Fibroblast of skin of right quadriceps (primary cell): ENCODE measurements at places on chromosomes 4 and X.

DNA sequence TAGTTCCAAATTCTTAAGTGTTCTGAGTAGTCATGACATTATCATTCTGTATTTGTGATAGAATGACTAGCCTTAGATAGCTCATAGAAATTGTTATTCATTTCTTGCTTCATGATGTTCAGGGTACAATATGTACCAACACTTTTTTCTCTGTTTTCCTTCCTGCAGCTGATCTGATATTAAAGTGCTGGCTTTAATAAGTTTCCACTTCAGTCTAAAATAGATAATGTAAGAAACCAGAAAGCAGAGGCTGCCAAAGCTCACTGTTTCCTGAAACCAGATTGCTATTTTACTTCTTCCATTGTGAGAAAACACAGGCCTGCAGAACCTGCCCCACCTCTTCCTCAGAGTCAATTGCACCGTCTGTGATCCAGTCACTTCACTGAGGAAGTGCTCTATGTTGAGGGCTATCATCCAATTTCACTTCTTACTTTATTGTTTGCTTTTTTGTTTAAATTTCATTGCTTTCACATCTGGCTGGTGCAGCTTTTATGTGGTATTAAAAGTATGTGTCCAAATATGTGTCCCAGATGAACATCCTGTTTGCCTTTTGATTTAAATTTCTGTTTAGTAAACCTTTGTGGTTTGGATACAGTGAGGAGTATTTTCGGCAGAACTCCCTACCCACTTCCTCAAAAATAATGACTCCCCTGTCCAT, 652.1 kb downstream of the ANKRD50 start:
- peak; percentile 27 for DNase-seq

DNA sequence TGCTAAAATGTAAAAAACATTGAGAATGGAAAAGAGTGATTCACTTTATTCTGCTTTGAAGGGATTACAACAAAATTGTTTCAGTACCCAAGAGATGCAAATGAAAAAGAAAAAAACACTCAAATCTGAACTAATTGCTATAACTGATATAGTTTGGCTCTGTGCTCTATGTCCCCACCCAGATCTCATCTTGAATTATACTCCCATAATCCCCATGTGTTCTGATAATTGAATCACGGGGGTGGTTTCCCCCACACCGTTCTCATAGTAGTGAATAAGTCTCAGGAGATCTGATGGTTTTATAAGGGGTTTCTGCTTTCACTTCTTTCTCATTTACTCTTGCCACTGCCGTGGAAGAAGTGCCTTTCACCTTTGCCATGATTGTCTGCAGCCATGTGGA, 213.6 kb upstream of the GALNTL6 start:
- DNase-seq = no peak

DNA sequence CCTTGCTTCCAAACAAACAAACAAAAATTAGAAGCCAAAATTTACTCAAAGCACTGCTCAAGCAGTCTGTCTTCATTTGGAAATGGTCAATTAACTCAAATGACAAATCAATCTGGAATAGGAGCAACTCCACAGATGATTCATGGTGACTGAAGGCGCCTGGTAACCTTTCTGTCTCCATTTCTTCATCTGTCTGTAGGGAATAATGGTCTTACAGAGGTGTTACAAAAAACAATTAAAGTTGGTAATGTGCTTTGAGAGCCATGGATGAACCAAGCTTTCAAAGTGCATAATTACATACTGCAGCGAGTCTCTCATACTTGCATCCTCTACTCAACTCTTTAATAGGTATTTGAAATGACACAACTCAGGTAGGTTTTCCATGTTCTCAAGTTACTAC, 38.3 kb upstream of the STAG2 start:
- DNase-seq = no peak

GRCh38 chr4:184265546-184266351, 48.1 kb upstream of the ENPP6 start:
- peak; percentile 34 for DNase-seq

DNA sequence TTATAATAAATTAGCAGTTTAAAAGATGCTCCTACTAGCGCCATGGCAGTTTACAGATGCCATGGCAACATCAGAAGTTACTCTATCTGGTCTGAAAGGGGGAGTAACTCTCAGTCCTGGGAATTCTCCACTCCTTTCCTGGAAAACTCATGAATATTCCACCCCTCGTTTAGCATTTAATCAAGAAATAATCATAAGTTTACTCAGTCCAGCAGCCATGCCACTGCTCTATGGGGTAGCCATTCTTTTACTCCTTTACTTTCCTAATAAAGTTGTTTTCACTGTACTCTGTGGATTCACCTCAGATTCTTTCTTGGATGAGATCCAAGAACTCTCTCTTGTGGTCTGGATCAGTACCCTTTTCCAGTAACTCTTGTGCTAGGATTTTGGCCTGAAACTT, 52.3 kb downstream of the GUCY1B1 start:
- DNase-seq = peak; percentile 13

DNA sequence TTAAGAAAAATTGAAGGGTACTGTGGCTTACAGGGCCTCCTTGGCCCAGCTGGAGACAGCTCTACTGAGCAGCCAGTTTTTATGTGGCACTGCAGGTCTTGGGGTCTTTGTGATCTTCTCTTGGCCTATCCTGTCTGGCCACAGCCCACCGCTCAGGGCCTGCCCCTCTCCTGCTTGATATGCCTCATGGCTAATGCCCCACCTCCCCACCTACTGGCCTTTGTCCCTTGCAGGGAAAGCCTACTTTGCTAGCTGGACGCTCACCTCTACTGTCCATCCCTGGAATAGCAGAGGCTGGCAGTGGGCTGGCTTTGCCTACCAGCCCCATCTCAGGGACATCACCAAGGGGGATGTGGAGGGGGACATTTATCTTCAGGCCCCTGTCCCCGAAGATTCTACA, 134.1 kb downstream of the PJA1 start:
- DNase-seq = no peak

DNA sequence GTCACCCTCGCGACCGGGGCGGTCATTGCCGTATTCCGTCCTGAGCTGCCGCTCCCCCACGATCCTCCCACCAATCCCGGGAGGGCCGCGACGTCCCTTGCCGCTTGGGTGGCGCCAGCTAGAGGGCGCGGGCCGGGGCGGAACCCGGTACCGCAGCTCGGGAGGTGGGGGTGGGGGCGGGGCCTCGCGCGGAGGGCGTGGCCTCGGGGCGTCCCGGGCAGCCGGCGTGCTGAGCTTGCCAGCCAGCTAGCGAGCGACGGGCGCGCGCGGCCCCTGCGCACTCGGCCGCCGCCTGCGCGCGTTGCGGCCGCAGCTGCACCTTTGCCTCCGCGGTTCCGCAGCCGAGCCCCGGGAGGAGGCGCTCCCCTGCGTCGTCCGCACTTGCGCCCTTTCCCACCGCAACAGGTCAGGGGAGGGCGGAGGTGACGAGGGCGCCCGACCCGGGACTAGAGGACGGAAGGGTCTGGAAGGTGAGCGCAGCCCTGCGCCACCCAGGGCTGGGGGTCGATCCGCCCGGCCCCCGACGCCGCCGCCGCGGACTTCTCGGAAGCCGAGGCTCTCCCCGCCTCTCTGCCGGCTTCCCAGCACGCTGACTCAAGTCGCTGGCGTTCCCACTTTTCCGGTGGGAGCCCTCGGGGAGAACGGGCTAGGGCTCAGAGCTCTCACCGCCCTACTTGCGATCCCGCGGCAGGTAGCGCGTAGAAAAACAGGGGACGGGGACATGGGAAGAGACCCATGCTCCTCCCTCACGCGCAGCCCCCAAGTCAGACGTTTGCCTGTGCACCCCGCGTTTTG, at the start of gene AFF1:
Gene AFF1, plus strand, starts transcription at position 241 of the 795 bp plus-strand sequence. CDS start 13,523 bp downstream, outside the sequence.
- peak; percentile 91 for DNase-seq

- peak; percentile 5 for DNase-seq
Measured at GRCh38 chr4:109359040-109359646, 56.7 kb upstream of the COL25A1 start.

DNA sequence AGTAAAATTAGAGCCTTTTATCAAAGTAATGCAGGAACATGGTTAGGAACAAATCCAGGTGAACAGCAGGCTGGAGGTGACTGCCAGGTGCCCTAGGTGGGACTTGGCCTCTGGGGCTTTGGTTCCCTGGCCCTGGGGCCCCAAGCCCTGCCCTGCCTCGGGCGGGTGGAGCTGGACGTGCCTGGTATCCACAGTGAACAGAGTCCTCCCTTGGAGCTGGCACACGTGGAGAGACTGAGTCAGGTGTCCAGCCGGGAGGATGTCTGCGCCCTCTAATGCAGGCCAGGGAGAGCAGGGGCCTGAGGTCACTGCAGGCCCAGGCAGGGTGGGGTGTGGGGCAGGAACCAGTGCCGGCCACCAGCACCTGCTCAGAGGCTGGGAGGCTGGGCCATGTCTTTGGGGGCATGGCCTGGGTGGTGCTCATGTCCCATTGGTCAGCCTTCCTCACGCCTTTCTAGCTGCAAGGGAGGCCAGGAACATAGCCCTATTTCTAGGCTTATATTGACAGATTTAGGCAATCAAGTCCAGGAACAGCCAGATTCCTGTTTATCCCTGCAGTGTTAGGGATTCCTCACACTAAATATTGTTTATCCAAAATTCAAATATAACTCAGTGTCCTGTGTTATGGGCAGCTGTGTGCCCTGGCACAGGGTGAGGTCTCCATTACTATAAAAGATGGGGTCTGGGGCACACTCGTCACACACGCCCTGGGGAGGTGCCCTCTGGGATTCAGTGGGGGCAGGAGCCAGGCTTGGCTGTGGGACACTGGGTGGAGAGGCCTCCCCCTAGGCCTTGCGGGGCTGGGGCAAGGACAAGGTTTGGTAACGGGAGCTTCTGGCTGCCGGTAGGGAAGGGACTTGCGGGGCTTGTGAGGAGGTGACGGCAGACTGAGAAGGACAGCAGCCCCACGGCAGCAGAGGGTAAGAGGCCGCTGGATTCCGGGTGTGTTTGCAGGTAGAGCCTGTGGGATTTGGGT, 14.3 kb upstream of the NAT8L start:
- no peak for DNase-seq

GRCh38 chrX:29107231-29107630, 520.0 kb downstream of the IL1RAPL1 start:
- DNase-seq = no peak

GRCh38 chr4:142248946-142249345, 597.2 kb downstream of the INPP4B start:
- peak; percentile 74 for DNase-seq

DNA sequence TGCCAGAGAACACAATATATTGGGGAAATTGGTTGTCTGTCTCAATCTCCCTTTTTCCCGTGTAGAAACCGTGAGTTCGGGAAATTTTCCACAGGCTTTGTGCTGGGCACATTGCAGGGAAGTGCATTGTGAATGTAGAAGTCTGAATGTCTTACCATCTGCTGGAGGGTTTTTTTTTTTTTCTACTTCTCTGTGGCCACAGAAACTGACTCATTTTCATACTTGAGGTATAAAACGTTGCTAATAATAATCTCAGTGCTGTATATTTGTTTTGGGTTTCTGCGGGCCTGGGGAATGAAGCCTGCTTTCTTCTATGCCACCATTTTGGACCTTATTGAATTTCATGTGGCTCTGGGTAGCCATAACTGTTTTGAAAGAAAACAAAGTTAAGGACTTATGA, 1001.2 kb downstream of the STIM2 start:
- DNase-seq = peak; percentile 60

- DNase-seq = no peak
Measured at GRCh38 chrX:37860721-37861120, 13.3 kb upstream of the DYNLT3 start.

DNA sequence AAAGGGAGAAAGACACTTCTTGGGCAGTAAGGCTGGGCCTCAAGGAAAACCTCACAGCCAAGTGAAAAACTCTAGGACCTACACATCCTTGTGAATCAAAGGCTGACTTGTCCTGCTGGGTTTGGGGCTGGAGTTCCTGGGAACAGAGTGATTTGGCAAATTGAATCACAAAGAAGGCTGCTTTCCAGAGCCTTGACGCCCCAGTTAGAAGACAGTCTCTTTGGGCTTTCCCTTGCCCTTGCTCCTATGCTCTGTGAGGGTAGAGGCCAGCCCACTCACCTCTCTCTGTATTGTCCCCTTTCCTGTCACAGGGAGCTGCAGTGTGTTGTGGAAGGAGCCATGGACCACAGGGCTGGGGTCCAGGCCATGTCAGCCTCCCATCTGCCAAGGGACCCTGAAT, 9.6 kb downstream of the AMER1 start:
- DNase-seq = no peak
